GM04504 (cell line): ENCODE measurements at places on chromosomes 7 and 10.

- no peak for DNase-seq
Observed at GRCh38 chr10:22723783-22724182, 9.4 kb upstream of the PIP4K2A start.

GRCh38 chr10:71727105-71727737, 7.6 kb upstream of the C10orf105 start:
- DNase-seq: no peak

DNA sequence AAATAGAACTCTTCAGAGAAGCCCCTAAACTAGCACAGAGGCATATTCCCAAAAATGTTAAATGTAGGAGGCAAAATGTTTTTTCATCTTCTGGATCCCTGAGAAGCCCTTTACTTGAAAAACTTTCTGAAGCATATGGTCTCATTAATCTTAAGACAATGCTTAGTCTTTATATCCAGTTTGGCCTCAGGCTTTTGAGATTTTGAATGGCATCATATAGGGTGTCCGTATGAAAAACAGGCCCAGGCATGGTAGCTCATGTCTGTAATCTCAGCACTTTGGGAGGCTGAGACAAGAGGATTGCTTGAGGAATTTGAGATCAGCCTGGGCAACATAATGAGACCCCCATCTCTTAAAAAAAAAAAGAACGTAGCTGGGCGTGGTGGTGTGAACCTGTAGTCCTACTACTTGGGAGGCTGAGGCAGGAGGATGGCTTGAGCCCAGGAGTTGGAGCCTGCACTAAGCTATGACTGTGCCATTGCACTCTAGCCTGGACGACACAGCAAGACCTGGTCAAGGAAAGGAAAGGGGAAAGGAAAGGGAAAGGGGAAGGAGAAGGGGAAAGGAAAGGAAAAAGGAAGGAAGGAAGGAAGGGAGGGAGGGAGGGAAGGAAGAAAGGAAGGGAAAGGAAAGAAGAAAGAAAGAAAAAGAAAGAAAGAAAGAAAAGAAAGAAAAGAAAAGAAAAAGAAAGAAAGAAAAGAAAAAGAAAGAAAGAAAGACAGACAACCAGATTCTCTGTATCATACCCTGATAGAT, 119.4 kb downstream of the CDK6 start:
- DNase-seq: no peak

GRCh38 chr10:132471125-132471451, 66.5 kb upstream of the INPP5A start:
- no peak for DNase-seq

GRCh38 chr10:130491011-130491692, 355.0 kb downstream of the GLRX3 start:
- no peak for DNase-seq

- no peak for DNase-seq
Observed at GRCh38 chr7:156456503-156457115, 184.0 kb upstream of the RNF32 start.

DNA sequence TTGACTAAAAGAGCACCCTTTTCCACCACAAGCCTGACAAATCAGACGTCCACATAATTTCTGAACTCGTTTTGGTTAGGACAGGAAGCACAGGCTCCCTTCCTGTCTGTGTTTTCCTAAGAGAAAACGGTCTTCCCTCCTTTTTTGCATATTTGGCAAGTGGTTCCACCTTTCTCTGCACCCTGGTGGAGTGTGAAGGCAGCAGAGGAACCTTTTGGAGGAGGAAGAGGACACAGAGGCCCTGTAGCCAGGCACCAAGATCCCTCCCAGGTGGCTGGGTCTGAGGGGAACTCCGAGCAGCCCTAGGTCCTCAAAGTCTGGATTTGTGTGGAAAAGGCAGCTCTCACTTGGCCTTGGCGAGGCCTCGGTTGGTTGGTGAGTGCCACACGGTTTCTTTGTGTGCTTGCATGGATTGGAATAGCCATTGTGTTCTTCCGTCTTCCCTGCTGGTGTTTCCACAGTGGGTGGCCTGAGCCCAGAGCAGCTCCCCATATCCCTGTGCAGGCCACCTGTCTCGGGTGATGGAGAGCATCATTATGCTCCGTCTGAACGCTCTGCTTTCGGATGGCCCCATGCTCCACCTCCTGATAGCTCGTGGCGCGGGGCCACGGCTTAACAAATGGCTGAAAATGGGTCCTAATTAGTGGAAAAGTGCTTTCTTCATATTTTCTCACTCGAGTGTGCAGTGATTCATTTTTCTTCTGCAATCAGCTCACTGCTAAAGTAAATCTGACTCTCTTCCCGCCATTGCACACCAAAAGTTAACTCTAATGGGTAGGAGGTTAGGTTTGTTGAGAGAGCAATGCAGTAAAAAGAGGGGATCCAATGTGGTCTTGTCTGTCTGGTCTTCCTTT, 4.2 kb downstream of the IKZF1 start:
- no peak for DNase-seq

DNA sequence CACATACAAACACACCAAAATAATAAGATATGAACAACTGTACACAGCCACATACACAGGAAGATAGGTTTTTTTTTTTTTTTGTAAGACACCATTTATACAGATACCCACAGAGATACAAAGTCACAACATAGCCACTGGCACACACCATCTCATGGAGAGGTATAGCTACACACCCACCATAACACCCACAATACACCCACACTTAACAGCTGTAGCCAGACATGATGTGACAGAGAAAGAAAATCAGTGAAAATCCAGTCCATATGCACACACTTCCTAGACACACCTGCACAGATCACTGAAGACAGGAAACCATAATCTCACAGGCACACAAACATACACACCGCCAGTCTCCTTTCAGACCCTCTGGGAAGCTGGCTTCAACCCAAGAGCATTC, 62.4 kb upstream of the PAX2 start:
- no peak for DNase-seq

DNA sequence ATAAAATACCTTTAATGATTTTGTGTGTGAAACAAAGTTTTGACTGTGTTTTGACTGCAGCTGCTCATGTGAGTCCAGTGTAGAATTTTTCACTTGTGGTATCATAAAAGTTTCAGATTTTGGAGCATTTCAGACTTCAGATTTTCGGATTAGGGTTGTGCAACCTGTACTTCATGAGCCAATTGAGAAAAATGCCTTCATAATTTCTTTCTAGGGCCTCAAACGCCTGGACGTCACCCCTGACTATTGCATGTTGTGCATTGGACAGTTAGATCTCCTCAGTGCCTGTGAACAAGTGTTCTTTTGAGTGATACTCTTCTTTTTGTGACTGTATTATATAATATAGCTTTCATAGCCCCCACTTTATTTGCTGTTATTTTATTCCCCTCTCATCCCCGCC, 161.1 kb downstream of the AUTS2 start:
- no peak for DNase-seq

DNA sequence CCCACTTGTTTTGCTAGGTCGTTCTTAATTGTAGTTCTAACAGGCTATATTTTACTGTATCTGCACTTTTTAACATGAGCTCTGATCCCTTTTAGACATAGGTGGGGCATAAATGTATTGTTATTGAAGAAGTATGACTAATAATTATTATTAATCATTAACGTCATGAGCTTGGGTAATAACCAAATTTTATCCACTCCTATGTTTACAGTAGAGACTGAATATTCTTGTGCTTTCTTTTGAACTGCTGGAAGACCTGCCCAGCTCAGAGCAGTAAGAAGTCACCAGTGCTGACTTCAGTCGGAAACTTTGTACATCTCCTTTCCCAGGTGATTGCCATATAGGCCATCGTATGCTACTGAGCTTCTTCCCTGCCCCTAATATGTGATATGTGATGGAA, 18.7 kb downstream of the PKD2L1 start:
- DNase-seq: no peak

DNA sequence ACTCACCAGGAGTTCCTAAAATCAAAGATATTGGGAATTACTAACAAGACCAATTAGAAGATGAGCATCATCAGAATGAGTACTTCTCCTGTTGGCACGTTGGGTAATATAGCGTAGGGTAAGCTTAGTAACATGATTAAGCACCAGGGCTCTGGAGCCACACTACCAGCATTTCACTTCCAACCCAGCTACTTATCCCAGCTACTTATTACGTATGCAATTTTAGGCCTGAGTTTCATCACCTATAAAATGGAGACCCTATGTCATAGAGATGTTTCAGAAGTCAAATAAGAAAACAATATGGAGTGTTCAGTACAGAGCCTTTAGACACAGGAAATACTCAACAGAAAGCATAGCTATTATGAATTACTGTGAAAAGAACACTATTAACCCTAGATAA, 19.0 kb downstream of the GDI2 start:
- no peak for DNase-seq

- no peak for DNase-seq
Observed at GRCh38 chr7:129606803-129607202, 4.7 kb upstream of the NRF1 start.

DNA sequence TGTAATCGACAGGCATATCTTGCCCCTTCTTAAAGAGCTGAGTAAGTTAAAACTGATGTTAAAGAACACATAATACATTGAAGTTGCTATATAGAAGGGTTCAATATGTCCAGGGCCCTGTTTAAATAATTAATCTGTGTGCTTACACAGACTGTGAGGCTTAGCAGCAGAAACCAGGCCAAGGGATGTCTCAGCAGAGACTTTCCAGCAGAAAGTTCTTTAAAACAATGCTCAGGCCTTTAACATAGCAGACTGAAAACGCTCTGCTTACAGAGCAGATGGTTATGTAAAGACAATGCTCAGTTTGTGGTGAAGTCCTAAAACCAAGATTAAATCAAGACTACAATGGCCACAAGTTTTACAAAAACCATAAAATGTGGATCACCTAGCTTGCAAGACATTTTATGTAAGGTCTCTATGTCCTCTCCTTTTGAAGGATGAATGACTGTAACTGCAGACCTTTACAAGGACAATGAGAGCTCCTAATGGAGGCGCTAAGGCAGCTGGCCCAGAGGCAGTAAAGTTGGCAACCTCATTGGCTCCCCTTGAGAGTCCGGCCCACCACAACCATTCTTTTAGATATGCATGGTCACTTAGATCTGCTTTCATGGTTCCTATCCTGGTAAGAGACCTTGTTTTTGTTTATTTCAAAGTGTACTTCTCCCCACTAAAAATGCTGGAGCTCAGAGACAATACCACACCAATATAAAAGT, 56.3 kb downstream of the FZD1 start:
- DNase-seq: no peak
